ENCODE measurements at places on chromosomes 16 and 17.

DNA sequence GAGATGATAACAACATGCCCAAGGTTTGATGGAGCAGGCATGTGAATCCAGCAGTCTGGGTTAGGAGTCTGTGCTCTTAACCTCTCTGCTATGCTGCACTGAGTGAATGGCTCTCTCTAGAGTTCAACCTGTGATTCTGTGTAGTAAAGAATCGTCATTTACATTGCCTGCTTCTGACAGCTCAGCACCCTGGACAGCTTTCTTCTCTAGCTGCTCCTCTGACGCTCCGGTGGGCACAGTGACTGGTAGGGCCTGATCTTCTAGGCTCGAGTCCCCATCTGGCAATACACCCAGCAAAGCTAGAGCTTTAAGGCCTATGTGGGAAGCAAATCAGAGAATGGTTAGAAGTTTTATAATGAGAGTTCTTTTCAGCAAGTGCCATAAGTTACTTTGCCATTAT lies 85.3 kb upstream of the ATP2A3 start:
- DNase-seq = no peak

DNA sequence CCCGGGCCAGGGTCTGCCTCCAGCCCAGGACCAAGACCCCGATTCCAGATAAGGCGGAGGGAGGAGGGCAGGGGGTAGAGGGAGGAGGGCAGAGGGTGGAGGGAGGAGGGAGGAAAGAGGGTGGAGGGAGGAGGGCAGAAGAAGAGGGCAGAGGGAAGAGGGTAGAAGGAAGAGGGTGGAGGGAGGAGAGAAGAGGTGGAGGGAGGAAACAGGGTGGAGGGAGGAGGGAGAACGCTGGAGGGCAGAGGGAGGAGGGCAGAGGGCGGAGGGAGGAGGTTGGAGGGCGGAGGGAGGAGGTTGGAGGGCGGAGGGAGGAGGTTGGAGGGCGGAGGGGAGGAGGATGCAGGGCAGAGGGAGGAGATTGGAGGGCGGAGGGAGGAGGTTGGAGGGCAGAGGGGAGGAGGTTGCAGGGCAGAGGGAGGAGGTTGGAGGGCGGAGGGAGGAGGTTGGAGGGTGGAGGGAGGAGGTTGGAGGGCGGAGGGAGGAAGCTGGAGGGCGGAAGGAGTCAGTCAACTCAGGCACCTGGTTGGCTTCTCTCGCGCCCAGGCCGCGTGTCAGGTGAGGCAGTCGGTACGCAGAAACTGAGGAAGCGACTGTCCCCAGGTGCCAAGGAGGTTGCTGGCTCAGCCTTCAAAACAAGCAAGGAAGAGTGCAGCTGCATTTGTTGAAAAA lies 65.2 kb downstream of the KLHDC4 start:
- no peak for DNase-seq

DNA sequence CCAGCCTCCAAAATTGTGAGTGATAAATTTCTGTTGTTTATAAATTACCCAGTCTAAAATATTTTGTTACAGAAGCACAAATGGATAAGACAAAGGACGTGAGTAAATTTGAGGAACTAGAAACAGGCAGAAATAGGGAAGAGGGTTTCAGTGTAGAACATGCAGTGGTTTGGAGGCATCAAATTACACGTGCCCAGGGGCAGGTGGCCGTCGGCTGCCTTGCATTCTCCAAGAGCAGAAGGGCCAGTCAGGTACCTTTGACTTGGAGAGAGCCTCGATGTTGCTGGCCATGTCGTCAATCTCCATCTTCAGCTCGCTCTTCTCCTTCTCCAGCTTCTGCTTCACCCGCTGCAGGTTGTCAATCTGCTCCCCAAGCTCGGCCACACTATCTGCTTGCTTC lies 54.3 kb downstream of the MYH13 start:
- peak; percentile 23 for DNase-seq

- DNase-seq = no peak
These were observed 150.1 kb downstream of the SHISA6 start for GRCh38 chr17:11391134-11391533.

DNA sequence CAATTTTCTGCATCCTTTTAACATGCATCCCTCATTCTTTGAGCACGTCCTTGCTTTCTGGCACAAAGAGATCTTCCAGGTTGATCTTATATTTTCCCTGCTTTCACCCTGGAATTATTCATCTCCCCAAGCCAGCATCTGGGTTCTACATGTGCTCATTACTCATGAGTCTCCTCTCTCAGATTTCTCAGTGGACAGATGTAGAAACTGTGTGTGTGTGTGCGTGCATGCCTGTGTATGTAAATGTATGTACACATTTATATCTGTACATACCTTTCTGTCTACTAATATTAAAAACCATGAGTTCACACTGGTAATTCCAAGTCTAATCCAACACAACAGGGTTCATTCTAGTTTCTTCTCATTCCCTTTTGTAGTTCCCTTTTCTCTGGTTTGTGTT lies 41.9 kb upstream of the NSRP1 start:
- DNase-seq = no peak

DNA sequence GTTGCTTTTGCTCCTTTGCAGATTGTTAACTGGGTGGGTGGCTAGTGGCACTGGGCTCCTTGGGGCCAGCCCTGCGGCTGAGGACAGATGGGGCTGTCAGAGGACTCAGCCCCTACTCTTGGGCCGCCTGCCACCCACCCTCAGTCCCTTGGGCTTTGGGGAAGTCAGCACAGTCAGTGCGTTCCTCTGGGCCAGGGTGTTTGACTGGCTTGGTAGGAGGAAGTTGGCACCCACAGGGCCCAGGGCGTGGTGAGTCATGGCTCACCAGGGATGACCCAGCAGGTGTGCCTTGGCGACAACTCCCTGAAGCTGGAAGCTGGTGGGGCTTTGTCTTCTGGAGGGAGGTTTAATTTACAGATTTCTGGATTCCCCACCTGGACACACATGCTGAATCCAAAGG lies 32.4 kb downstream of the HAPSTR1 start:
- DNase-seq = peak; percentile 91

- no peak for DNase-seq
These were observed 2.0 kb downstream of the C16orf87 start for GRCh38 chr16:46828943-46829342.

DNA sequence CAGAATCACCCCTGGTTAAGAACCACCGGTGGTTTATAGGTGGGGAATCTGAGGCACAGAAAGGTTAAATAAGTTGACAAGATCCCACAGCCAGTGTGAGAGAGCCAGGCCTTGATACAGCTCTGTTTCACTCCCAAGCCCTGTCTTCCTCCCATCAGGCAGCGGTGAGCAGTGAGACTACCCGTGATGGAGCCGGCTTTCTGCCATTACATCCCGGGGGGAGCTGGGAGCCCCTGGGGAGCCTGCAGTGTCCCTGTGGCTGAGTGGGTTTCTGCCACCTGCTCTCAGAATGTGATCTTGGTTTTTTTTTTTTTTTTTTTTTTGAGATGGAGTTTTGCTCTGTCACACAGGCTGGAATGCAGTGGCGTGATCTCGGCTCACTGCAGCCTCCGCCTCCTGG lies 66.4 kb downstream of the ABCC1 start:
- no peak for DNase-seq

DNA sequence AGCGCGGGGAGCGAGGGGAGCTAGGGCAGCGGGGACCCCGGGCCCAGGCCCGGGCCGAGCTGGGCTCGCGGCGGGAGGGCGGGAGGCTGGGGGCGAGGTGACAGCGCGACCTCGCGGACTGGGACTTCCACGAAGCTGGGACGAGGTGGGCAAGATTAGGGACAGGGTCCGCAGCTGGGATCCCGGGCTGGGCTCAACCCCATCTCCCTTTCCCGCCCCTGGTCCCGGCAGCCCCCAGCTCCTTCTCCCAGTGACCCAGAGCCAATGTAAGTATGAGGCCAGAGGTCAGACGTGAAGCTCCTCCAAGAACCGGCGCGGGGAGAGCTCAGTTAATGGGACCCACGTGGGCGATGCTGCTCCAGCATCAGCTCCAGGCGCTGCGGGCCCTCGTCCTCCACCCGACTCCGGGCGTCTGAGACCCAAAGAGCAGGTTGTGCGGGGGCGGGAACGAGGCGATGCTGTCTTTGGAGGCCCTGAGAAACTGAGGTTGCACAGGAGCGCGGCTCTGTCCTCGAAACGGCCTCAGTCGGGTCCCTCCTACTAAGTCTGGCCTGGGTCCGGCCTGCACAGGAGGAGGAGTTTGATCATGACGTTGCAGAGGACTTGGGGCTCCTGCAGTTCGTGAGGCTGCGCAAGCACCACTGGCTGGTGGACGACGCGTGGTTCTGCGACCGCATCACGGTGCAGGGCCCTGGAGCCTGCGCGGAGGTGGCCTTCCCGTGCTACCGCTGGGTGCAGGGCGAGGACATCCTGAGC lies 585 bp downstream of the ALOX12 start:
- DNase-seq = no peak

- DNase-seq = peak; percentile 38
These were observed 24.3 kb upstream of the TMEM220 start for GRCh38 chr17:10754109-10754508.

GRCh38 chr16:2270070-2270462 lies 2.1 kb upstream of the RNPS1 start:
- DNase-seq = no peak

- no peak for DNase-seq
These were observed 593.7 kb downstream of the KCNJ2 start for GRCh38 chr17:70763018-70763417.

GRCh38 chr17:49910094-49910857 lies 58.7 kb upstream of the DLX4 start:
- peak; percentile 9 for DNase-seq

- DNase-seq = no peak
These were observed 167.8 kb upstream of the ASIC2 start for GRCh38 chr17:33460781-33461450.

- peak; percentile 75 for DNase-seq
These were observed 17.0 kb upstream of the DNASE1 start for GRCh38 chr16:3637371-3637923.

DNA sequence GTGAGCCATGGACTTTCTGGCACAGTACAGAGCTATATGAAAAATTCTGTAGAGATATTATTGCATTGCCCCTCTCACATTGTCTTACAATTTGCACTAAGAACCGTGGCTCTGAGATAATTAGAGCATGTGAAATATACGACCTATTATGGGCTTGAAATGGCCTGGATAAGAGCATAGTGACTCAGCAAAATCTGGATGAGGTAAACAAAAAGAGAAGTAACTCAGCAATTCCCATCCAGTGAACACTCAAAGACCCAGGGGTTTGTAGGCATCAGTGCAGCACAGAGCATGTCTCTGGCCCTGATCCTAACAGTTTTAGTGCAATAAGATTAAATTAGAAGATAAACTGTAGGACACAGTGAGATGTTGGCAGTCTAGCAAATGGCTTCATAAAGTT lies 317.2 kb upstream of the MYOCD start:
- DNase-seq = no peak

DNA sequence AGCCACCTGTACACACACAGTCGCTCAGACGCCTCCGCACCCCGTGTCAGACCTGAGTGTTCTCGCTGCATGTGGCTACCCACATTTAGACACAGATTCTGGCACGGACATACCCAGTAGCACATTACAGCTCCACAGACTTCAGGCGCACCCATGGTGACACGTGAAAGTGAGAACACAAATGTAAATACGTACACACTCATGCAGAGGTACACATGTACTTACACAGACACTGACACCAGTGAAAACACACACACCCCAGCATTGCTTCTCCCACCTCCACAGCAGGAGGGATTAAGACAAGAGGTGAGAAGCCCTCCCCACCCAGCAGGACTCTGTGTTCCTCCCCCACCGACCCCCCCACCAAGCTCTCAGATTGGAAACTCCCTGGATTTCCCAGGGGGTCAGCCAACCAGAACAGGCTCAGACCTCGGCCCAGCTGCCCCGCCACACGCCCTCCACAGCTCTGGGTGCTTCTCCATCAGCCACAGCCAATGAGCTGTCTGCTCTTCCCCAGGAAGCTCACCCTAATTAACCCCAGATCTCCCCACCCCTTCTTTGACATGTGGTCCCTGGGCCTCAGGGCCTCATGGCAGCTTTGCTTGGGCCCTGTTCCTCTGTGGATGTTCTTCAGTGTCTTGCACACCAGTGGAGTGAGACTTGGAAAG lies 5.3 kb upstream of the FOXN1 start:
- peak; percentile 49 for DNase-seq

- no peak for DNase-seq
These were observed 482.2 kb upstream of the GOT2 start for GRCh38 chr16:59216291-59216690.

- no peak for DNase-seq
These were observed 98.0 kb downstream of the TBC1D16 start for GRCh38 chr17:79937391-79938335.

GRCh38 chr17:77564278-77564920 lies 394.1 kb upstream of the TNRC6C start:
- DNase-seq = no peak

DNA sequence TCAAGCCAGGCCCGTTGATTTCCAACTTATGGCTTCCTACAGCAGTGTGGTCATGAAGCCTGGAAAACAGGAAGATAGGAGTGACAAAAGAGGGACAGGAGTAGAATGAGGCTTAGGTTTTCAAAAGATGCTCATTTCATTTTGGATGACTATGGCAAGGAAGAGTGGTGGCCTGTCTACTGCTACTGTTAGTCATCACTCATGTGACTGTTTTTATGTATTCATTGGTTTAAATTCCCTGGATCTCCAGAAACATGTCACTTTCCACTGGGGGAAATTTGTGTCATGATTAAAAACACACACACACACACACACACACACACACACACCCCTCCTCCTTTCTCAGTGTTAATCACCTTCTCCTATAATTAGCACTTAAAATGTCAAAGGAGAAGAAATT lies 1.1 kb upstream of the CYLD start:
- peak; percentile 53 for DNase-seq

DNA sequence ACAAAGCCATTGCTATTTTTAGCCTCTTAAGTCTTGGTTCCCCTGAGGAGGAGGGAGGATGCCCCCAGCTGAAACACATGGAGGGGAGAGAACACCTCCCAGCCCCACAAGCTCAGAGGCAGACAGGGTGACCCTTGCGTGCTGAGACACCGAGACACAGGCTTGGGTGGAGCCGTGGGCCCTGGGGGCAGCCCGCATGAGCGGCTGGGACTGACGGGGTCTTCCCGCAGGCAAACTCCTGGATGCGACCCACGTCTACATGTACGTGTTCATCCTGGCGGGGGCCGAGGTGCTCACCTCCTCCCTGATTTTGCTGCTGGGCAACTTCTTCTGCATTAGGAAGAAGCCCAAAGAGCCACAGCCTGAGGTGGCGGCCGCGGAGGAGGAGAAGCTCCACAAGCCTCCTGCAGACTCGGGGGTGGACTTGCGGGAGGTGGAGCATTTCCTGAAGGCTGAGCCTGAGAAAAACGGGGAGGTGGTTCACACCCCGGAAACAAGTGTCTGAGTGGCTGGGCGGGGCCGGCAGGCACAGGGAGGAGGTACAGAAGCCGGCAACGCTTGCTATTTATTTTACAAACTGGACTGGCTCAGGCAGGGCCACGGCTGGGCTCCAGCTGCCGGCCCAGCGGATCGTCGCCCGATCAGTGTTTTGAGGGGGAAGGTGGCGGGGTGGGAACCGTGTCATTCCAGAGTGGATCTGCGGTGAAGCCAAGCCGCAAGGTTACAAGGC lies 9.8 kb downstream of the SLC16A3 start:
- peak; percentile 88 for DNase-seq

GRCh38 chr17:38455288-38455915 lies 27.1 kb downstream of the ARHGAP23 start:
- DNase-seq = no peak

- peak; percentile 14 for DNase-seq
These were observed 12.9 kb upstream of the TRIM25 start for GRCh38 chr17:56926704-56927103.

GRCh38 chr16:28192806-28193529 lies 18.8 kb downstream of the XPO6 start:
- DNase-seq = peak; percentile 81

Data from suppressor macrophage (primary cell).